AG10803 (cell line): ENCODE measurements at places on chromosomes 2 and 18.

- DNase-seq: peak; percentile 51
These were observed 6.7 kb upstream of the CHCHD5 start for GRCh38 chr2:112577756-112578155.

DNA sequence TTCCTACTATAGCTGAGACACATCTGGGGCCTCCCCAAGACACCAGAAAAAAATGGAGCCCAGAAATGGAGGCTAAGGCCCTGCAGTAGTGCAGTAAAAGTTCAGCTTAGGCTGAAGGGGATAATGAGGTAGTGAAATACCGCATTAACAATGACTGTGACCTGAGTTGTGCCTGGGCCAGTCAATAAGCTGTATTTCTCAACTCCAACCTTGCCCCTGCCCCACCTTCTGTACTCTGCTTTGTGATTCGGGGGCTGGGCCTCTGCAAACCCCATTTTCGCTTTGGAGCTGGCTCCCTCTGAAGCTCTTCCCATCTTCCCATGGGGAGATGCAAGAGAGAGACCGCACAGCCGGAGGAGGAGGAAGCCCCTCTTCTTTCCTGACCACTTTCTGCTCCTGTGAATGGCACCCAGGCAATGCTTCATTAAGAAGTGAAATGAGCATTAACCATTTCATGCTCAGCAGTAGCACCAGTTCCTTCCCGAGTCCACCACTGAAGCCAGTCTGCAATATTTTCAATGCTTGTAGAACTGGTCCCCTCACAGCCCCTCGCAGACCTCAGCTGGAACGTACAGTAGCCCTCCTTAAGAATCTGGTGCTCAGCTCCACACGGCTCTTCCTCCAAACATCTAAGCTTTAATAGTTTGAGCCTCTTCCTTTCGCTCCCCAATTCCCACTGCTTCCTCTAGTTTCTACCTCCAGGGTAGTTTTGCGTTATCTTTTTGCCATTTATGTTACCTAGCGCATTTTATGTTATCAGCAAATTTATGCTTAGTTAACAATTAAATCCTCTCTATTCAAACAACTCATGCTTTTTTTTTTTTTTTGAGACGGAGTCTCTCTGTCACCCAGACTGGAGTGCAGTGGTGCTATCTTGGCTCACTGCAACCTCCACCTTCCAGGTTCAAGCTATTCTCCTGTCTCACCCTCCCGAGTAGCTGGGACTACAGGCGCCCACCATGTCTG lies 32.6 kb upstream of the SCYGR1 start:
- no peak for DNase-seq

- DNase-seq: no peak
These were observed 32.6 kb downstream of the HJURP start for GRCh38 chr2:233821709-233822100.

- DNase-seq: no peak
These were observed 126.6 kb upstream of the PDE1A start for GRCh38 chr2:182553483-182553882.

DNA sequence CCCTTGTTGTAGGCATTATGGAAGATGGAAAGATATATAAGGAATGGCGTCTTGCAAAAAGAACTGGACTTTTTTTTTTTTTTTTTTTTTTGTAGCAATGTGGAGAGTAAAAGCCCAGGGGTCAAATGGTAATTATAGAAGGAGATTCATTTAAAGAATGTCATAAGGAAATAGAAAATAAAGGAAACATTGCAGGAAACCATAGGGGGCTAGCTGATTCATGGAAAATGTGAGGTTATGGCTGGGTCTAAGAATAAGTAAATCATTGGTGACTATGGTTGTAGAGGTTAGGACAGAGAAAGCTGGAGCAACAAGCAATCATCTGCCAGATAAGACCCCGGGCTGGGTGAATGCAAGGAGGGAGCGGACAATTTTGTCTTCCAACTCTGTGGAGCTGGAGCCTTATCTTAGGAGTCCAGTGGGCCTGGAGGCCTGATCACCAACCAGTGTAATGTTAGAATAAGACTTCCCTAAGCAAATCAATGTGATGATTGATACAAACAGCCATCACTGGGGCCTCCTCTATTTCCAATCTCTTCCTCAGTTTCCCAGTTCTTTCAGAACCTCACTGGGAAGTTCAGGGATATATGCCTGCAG lies 201.2 kb upstream of the TNP1 start:
- no peak for DNase-seq

DNA sequence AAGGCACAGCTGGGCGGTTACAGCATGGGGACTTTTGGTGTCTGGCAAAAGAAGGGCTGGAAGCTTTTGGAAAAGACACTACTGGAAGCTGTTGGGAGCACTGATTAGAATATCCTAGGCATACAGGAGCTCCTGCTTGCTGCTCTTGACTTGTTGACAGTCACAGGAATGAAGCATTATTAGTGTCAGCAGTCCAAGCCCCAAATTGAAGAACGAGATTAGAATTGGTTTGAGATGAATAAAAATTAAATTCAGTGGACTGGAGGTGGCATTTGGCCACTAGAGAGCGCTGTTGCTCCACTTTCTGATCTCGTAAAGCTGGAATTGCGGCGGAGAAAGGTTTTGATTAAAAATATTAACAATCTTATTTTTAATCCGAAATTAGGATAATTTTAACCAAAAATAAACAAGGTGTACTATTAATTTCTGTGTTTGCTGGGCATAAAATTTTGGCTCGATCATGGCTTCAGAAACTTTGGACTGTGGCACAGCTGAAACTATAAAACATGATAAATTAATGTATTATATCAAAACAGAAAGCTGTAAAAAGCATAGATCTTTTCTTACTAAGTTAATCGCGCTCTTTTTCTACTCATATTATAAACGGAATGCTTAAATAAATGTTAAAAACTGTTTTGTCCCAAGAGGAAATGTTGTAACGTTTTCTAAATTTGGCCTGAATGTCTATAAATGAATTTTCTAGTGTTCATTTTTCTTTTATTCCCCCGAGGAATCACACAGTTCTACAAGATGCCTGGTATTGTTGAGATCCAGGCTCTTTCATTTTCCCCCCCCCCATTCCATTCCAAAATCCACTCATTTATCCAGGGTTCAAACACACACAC lies 2.4 kb upstream of the HOXD8 start:
- DNase-seq: peak; percentile 78

DNA sequence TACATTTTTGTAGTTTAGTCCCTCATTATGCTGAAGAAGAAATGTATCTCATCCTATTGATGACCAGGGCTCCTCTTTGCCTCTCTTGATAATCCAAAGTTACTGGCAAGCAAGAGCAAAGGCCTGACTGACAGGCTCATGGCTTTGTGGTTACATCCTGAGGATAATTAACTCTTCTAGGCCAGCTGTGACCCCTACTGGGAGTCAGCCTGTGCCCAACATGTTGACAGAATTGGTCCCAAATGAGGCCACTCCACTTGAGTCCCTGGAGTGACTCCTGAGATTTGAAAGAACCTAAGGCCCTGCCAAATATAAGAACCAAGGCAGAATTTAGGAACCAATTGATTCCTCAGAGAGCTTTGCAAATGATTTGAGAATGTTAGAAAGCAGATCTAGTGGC lies 973.8 kb upstream of the CELF4 start:
- DNase-seq: no peak

- no peak for DNase-seq
These were observed 185.6 kb downstream of the AGAP1 start for GRCh38 chr2:235679471-235679870.

DNA sequence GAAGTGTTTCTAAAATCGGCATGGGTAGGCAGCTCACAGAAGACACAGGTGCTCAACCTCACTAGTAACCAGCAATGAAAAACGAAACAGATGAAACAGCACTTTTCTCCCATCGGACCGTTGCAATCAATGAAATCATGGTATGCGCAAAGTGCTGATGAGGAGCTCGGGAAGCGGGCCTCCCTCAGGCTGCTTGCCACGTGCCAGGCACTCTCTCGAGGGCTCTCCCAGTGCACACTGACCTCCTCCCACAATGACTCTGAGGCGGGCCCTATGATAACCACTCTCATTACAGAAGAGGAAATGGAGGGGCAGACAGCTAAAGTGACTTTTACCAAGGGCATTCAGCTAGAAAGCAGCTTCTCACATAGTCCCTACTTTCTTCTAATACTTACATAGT lies 3.8 kb upstream of the ANKRD23 start:
- DNase-seq: no peak

GRCh38 chr2:84435345-84436025 lies 23.6 kb downstream of the SUCLG1 start:
- DNase-seq: no peak

DNA sequence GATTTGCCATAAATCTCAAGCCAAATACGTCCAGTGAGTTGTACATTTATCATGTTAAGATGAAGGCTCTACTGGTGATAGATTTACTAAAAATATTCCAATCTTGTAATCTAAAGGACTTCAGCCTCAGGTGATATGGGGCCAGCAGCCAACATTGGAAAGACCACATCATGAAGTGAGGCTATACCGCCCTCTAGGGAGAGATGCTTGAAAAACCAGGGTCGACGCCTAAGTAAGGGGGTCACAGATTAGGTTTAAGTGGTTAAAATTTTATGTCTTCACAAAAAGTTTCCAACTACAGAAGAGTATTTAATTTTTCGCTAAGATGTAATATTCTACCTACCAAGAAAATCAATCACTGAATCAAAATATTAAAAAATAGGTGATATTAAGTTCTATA lies 33.3 kb downstream of the DOCK10 start:
- no peak for DNase-seq

- no peak for DNase-seq
These were observed 22.2 kb upstream of the ATOH8 start for GRCh38 chr2:85731606-85732005.

GRCh38 chr18:8367217-8367988 lies 241.8 kb upstream of the RAB12 start:
- DNase-seq: no peak

GRCh38 chr2:133326652-133327397 lies 241.4 kb downstream of the NCKAP5 start:
- peak; percentile 54 for DNase-seq

DNA sequence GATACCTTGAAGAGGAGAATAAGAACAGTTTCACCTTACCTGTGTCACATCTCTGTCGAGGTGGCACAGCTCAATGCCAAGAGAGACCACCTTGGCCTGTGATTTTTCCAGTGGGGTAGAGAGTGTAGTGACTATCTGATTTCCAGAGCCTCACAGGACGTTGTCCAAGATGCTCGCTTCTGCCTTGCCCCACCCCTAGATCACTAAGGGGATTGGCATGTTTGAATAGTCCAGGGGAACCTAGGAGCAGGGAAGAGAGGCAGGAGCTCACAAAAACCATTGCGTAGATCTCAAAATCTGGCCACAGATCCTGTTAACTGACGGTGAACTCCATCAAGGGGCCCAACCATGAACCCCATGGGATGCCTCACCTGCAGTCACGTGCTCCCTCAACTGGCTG lies 24.2 kb downstream of the TMEM178A start:
- no peak for DNase-seq

DNA sequence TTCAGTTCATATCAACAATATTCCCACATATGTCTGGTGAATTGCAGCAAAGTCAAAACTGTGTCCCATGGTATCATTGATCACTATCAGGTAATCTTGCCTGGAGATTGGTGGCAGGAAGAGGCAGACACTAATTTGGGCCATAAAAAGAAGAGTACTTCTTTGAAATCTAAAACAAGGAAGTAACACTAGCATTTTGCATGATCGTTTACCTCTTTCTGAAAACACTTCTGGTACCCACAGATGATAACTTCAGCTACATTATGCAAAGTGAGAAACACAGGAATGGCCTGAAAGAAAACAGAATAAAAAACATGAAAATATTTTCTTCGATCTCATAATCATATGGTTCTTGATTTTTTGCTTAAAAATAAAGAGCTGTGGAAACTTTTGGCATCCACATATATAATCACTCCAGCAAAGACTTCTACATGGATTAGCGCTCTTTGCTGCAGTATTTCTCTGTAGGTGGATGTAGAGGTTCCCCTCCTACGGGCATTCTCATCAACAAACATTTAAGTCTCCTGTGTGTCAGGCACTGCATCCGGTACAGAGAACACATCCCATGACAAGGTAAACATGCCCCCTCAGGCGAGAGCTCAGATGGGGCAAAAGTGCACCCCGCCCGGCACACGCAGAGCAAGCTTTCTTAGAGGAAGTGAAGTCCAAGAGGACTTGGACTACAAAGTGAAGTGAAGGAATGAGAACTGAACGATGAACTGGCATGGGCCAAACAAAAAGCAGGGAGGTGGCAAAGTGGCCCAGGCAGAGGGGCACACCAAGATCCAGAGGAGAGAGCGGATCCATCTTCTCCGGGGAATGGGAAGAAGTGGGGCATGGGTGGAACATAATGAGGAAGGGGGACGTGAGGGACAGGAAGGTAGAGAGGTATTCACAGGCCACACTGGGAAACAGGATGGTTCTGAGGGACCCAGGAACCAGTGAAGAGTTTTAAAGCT lies 68.0 kb upstream of the RIOK3 start:
- DNase-seq: no peak

- DNase-seq: peak; percentile 25
These were observed 173.6 kb downstream of the SMAD7 start for GRCh38 chr18:48777026-48777743.

DNA sequence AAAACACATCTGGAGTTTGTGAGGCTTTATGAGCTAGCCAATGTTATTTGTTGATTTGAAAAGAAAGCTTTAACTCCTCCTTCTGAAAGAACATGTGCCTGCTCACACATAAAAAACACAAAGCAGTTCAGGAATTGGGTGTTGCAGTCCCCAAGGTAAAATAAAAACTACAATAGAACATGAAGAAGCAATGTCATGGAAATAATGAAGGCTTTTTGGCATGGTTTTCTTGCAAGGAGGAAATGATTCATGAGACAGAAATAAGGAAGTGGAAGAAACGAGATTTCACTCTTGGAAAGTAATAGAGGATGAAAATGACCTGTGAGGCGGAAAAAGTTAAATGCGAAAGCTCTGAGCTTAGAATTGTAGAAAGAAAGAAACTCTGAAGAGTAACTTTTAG lies 81.1 kb downstream of the TRIB2 start:
- peak; percentile 77 for DNase-seq

DNA sequence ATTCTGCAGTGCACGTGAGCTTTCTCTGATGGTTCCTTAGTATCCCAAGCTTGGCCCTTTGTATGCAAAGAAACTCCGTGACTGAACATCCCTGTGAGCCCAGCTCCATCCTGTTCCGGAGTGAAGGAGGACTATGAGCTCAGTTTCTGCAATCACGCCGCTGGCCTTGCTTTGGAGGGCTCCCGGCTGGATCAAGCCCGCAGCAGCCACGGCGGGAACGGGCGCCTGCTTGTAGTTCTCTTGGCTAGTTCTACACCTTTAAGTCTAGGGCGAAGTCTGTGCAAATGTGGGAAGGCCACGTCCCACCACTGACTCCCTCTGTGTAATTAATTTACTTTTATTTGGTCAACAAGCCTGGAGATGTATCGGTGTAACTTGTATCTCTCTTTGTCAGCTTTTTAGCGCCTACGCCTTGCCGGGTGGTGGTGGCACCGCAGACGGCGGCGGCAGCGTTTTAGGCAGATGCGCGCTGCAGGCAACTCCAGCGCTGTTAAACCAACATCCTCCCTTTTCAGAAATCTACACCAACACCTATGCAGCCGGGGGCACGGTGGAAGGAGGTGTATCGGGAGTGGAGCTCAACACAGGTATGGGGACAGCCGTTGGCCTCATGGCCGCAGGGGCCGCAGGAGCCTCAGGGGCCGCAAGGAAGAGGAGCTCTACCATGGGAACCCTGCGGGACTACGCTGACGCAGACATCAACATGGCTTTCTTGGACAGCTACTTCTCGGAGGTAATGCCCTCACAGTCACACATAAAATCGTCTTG lies 34.3 kb downstream of the DSG4 start:
- DNase-seq: no peak
